ENCODE measurements at places on chromosomes 12 and 14. TPM values are rescaled to one million over a fixed set of nuclear protein-coding genes. Genes with fewer than 3 reads are reported as not detected.

- ATAC-seq, result no peak
These were observed 391.4 kb downstream of the FUT8 start for GRCh38 chr14:65803885-65804284.

- ATAC-seq, result no peak
These were observed 378.8 kb upstream of the SOX5 start for GRCh38 chr12:24328261-24328660.

GRCh38 chr14:56569174-56569573 lies 10.4 kb upstream of the TMEM260 start:
- no peak for ATAC-seq

DNA sequence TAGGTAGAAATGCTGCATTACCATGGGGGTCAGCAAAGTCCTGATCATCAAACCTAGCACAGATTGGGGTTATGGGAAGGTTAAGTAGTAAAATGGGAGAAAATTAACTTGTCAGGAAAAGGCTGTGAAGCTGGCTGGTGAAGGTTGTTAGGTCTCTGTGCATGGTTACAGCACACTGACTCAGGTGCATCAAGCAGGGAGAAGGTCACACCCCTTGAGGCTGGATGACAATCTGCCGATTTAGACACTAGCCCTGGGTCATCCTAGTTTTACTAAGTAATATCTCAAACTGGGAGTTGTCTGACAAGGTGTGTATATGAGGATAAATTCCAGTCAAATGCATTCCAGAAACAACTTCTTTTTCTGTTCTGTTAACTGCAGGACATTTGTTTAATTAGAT lies 271.1 kb upstream of the LRIG3 start:
- no peak for ATAC-seq

GRCh38 chr14:91279354-91279753 lies 34.9 kb upstream of the GPR68 start:
- no peak for ATAC-seq

DNA sequence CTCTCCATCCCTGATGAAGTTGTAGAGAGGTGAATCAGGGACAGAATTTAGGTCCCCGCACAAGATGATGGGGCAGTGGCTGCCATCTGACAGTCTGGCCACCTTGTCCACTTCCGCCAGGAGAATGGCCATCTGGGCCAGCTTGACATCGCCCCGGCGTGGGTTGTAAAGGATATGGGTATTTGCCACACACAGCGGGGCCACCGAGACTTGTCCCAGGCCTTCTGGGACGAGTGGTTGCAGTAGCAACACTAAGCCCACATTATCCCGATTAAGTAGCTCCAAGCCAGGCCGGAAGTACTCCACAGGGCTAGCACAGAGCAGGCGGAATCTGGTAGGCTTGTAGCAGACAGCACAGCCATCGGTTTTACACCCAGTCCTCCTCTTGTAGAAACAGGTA lies 6.2 kb downstream of the ANGEL1 start:
- ATAC-seq, result no peak

Gene MSI1
- total RNA-seq, result 0.28 TPM

Gene TAS2R20
- 0.96 TPM for total RNA-seq

Gene LRRK2
- 14.6 TPM for total RNA-seq

All from esophagus mucosa (tissue), 1 donor.